ENCODE measurements at places on chromosomes 7 and 10.

DNA sequence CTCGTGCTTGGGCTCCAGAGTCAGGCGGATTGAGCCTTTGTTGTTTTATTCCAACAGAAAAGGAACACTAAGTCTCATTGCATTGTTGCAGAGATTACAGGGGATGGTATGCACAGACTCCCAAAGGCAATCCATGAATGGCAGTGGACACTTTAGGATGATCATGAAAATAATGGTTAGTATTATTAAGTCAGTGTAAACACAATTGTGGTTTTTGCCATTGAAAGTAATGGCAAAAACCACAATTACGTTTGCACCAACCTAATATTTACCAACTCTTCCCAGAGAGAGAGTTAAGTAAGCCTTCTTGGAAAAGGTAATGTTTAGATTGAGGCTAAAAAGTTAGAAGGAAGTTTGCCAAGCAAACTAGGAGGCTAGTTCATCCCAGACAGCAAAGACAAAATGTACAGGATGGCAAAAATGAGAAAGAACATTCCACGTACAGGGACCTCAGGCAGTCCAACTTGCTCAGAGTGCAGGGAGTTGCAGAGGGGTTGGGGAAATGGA is 72.9 kb upstream of the AMPH start:
- DNase-seq: no peak

DNA sequence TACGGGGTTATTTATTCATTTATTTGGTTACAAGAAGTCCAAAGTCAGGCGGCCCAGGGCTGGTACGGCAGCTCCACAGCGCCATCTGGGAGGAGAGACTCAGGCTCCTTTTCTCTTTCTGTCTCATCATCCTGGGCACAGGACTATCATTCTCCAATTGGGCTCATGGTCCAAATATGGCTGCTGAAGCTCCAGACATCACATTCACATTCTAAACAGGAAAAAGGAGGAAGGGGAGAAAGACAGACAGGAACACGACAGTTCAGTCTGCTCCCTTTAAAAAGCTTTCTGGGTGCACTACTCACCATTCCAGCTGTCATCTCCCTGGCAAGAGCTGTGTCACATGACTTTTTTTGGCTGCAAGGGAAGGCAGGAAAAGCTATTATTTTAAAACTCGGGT is 74.4 kb upstream of the PDZD8 start:
- no peak for DNase-seq

DNA sequence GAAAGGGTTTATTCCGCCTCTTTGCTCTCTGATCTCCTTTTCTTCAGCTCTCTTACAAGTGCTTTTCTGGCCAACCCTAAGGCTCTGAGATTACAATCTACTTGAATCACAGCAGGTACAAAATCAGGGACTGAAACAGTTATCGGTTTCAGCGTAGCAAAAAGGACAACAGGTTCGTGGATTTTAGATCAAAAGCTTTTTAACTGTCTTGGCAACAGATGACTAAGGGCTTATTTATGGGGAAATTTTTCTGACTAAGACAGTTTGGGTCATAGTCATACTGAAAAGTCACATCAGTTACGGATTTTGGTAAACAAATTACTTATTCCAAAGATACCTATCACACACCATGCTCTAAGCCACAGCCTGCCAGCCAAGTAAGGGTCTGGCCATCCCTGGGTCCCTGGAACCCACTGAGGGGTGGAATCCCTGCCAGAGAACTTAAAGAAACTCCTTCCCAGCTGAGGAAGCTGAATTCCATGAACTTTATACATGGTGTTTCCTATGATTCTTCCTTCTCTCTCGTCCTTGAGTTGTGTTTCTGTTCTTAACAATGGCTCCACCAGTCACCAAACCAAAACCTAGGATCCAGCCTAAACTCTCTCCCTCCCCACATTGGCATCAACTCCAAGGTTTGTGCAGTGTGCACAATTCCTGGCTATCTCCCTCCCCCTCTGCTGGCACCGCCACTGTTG is 169.3 kb downstream of the FAM107B start:
- no peak for DNase-seq

- no peak for DNase-seq
These were observed 47.0 kb upstream of the ELMO1 start for GRCh38 chr7:37495574-37496184.

DNA sequence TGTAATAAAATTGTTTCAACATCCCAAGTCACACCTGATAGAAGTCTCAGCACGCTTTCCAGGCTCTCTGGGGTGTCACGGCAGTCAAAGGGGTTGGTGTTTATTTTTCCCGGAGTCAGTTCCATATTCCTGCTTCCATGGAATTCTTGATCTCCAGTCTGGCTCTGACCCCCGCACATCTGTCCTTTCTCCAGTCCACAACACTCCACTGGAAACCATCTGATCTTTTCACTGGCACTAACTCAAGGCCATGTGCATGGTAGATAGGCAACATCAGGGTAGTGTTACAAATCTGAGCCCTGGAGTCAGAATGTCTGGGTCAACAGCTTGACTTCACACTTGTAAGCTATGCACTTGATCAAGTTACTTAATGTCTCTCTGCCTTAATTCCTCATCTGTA is 176.2 kb downstream of the WDR11 start:
- no peak for DNase-seq

DNA sequence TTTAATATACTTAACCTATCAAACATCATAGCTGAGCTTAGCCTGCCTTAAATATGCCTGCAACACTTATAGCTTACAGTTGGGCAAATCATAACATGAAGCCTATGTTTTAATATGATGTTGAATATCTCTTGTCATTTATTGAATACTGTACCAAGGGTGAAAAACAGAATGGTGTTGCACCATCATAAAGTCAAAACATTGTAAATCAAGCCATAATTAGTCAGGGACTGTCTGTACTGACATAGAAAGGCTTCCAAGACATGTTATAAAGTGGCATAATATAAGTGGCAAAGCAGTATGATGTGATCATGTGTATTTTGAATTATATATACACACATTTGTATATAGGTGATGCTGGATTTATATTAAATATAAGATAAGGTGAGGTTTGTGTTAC is 140.0 kb downstream of the ZEB1 start:
- DNase-seq: no peak

- DNase-seq: no peak
These were observed 269.3 kb downstream of the BICC1 start for GRCh38 chr10:58781873-58782488.

GRCh38 chr10:108064746-108065260 is 900.3 kb upstream of the SORCS1 start:
- DNase-seq: no peak

DNA sequence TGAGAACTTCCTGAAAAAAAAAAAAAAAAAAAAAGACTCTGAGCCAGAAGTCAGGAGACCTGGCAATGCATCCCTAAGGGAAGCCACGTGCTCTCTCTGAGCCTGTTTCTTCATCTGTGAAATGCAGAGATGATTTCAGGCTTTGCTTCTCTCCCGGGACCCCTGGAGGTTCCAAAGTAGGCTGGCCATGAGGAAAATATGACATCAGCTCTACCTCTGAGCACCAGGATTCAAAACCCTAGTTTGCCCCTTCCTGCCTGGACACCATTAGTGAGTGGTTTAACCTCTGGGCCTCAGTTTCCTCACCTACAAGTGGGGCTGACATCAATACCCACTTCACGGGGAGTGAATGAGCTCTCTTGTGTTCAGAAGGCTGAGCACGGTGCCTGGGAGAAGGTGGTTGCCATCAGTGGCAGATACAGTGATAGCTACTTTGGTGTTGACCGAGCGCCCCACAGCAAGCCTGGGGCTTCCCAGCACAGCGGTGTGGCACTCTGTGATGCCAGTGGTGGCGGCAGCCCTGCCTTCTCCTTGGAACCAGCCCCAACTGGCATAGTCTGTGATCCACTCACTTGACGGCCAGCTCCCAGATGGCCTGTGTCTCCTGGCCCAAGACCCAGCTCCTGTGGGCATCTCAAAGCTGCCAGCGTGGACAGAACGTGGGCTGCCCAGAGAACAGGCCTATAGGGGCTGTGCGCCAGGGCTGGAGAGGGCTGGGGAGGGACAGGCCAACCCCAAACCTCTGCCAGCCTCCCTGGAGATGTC is 153.1 kb upstream of the UNC5B start:
- DNase-seq: no peak

GRCh38 chr10:115957012-115957399 is 316.0 kb downstream of the GFRA1 start:
- DNase-seq: no peak

- no peak for DNase-seq
These were observed 97.5 kb downstream of the SKIDA1 start for GRCh38 chr10:21427804-21428481.

GRCh38 chr7:2876031-2876731 is 32.1 kb upstream of the GNA12 start:
- no peak for DNase-seq

DNA sequence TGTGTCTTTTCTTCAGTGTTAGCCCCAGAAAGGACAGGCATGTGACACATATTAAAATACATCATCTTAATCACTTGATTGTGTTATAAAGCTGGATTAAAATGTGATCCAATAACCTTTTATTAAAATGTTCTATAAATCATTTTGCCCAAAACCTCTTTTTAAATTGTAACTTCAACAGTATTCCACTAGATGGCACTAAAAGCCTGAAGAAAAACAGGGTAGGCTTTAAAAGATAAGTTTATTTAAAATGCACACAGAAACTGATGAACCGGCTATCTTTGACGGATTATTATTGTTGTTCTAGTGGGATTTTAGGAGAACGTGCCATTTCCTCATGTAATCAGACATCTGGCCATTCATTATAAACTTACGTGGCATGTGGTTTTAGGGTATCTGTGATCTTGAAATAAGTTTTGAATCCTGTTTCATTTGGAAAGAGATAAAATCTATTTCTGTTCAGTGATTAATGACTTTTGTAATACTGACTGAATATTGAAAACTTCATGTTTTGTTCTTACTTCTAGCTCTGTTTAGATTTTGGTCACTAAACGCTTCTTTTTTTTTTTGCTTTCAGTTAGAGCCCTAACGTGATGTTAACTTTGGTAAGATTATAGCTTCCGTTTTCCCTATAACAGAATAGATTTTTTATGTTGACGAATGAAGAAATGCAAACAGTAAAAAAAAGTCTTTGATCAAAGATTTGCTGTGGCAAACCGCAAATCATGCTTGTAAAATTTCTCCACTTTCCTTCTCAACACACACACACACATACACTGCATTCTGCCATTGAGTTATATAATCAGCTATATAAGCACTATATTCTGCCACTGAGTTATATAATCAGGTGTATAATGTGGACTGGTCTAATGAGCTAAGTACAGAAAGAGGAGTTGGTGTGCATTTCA is 13.6 kb downstream of the VPS50 start:
- no peak for DNase-seq

GRCh38 chr10:55174419-55174818 is 373.4 kb upstream of the PCDH15 start:
- DNase-seq: no peak

DNA sequence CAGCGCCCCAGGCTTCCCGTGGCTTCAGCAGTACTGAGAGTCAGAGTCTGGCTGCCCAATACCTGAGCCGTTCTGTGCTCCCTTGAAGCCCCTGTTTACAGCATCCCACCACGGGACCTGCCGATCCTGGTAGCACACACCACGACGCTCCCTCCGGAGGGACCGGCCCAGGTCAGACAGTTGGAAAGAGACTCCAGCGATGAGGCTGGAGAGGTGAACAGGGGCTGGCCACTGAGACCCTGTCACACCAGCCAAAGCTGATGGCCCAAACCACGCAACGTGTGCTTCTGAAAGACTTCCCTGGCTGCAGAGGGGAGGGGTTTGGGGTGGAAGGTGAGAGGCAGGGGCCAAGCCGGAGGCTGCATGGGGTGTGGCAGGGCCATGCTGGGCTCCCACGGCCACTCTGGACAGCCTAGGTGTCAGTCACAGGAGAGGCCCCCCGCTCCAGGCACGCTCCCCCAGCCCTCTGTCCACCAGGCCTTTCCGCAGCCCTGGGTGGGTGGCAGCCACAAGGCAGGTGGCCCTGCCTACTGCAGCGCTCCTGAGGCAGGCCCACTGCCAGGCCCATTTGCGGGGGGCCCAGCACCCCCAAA is 140.2 kb upstream of the CHST15 start:
- DNase-seq: no peak

DNA sequence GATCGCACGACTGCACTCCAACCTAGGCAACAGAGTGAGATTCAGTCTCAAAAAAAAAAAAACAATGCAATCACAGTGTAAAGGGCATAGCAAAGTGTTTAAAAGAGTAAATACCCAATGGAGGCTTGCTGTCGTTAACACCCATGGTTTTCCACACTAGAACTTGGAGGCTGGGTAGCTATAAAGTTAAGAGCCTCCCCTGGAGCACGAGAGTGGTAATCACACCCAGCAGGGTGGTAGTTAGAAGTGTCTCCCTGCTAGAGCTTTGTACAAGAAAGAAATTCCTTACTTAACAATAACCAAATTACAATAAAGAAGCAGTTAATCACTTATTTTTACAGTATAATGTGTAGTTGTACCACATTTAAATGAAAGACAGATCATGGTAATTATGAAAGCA is 1078.9 kb downstream of the NRG3 start:
- DNase-seq: no peak

DNA sequence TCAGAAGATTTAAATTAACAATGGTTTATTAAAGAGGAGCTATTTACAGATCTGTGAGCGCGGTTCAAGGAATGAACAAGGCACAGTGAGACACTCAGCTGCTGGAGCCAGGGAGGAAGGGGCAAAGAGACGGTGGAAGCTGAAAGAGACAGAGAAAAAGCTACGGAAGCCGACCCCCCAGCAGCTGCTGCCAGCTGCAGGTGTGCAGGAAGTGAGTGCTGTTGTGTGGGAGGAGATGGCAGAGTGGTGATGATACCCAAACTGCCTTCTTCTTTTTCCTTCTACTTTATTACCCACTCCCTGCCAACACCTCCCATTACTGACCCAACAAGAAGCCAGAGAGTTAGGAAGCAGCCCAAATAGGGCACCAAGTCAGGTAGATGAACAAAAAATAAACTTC is 41.9 kb upstream of the MBL2 start:
- DNase-seq: no peak

DNA sequence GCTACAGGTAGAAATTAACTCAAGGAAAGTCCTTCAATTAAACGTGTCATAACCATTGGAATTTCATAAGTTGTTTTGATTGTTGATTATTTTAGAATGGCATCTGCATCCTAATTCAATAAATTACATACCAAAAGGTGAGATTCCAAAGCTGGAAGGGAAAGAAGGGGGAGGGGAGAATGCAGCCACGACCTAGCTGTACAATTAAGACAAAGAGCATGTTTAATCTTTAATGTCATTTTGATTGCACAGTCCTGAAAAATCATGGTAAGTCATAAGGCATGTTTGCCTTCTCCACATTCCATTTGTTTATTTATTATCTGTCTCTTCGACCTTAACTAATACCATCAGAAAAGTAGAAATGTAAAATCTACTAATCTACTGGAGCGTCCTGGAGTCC is 358.1 kb downstream of the FRMD4A start:
- no peak for DNase-seq

DNA sequence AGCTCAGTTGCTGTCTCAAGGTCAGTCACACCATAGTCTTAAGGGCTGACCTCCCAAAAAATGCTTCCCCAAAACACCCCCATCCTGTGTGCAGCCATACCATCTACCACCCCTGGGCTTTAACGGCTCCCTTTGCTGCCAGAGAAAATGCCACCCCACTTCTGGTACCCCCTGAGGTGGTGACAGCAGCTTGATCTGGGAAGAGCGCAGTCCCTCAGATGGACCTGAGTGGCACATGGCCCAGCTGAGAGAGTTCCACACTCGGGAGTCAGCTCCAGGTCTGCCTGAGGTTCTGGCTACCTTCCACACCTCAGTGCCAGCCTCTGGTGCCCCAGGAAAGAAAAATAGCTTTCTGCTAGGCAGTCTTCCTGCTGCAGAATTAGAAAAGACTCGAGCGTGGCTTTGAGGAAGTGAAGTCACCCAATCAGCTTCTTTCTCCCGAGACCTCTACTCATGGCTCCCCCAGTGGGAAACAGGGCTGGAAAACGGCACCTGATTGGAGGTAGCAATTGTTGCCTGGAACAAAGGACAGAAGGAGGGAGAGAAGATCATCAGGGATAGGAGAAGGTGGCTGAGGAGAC is 151.7 kb downstream of the ARHGAP21 start:
- DNase-seq: no peak

Measured in stimulated activated CD8-positive, alpha-beta memory T cell treated with anti-CD3 and anti-CD28 coated beads, Interleukin-7, amount 100 ng/mL, for 4 hours (primary cell).